Inflammatory macrophage treated with lipopolysaccharide for 4 hours (primary cell): ENCODE measurements at places on chromosomes 4 and X.

DNA sequence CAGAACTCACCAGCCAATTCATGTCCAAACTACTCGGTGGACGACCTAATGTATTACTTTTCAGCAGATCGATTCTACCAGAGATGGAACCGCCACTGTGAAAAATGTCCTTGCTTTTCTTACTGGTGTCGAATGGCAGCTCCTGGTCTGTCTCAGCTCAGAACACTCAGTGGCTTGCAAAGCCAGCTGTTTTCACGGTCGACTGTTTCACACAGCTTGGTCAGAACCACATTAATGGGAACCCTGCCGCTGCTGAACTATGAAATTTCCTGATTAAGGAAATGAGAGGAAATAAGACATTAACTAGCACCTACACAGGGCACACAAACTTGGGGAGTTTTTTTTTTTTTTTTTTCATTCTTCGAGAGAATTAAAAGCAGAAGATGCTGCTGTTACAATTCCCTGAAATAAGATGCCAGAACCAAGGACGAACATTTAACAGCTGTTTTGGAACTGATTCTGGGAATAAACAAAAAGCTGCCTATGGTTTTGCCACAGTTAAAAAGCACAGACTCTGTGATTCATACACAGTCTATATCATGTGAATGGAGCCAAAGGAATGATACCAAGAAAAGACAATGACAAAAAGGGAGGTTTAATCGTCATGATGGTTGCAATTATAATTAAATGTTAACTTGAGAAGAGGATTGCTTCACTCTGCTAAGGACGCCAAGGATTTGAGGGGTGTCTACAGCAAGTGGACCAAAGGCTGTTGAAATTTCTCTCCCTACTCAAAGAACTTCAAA lies 31.3 kb downstream of the SUPT20HL2 start:
- peak; percentile 4 for DNase-seq

DNA sequence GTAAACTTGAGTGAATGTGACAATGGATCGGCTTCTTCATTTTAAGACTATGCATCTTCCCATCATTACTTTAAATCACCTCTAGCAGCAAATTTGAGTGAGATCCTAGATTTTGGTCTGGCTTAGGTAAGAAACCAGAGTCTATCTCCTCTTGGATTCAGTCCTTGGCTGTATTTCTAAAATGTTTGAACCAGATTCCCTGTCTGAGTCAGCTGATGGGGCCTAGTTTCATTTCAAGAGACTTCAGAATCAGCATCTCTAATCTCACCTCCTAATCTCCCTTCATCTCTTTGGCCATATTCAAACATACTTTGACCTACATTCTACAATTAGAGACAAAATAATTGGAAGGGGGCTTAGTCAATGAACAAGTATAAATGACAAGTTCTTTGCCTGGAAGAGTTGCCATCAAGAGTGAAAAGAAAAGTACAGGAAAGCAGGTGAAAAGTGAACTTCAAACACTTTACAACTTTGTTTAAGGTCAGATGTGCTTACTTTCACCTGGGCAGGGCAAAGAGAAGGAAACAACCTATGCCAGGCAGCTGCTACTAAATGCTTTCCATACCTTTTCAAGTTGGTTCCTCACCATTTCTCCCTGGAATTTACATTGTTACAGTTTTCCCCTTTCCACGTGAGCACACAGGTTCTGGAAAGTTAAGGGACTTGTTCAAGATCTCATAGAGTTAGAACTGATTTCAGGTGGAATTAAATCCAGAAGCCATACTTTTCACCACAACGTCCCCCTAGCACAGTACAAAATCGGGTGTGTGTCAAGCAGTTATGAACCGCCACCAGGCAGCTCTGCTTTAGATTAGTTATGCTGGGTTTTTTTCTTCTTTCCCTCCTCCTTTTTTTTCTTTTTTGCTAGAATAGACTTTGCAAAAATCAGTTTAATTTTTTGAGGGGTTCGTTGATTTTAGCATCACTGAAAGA lies 30.7 kb upstream of the PITX2 start:
- DNase-seq, result no peak

DNA sequence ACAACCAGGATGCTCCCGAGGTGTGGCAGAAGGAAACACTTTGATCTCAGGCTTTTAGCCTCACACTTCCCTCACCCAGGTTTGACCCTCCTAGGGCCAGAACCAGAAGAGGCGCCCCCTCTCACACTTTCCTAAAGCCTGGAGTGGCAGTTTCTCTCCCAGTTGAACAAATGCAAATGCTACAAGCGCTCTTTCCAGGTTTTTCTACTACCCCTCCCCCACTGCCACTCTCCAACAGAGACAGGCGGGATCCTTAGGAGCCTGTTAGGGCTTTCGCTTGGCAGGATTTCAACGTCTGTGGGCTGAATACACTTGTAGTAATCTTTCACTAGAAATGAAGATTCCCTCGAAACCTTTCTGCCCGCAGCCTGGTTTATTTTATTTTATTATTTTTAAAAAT lies 2.4 kb downstream of the TSC22D3 start:
- no peak for DNase-seq

DNA sequence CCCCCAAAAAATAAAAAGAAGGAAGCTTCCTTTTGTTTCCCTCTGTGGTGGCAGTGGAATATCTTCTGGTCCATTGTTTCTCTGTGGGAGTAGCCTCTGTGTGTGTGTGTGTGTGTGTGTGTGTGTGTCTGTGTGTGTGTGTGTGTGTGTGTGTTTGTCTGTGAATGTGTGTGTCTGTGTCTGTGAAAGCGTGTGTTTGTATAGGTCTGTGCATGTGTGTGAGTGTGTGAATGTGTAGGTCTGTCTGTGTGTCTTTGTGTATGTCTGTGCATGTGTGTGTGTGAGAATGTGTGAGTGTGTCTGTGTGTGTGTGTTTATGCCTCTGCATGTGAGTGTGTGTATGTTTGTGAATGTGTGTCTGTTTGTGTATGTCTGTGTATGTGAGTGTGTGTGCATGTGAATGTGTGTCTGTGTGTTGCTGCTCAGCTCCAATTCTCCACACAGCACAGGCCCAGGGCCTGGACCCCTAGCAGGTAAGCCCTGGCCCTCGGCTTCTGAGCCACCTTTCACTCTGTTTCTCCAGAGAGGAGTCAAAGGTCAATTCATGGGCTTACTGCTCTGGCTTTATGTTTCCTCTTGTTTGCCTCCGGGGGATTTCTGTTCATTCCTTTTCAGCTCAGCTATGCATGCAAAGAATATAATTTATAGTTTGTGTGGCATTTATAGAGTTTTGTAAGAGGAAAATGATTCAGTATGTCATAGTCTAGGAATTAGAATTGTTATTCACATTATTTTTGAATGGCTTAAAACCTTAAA lies 89.8 kb downstream of the UCHL1 start:
- DNase-seq, result no peak

DNA sequence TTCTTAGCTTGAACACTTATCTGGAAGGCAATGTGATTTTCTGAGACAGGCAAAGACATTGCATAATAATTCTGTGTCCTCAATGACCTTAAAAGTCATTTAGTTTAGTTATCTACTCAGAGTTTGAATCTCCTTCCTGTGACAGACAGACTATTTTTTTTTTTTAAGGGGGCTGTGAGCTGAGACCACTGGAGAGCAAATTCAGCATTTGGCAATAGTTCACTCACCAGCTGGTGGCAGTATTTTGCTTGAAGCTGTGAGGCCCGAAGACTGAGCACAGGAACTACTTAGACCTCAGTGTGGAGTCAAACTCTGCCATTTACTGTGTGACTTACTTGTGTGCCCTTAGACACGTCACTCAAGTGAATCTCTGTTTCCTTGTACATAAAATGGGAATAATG lies 22.9 kb upstream of the CPE start:
- peak; percentile 59 for DNase-seq

GRCh38 chr4:173500841-173501591 lies 29.0 kb downstream of the HAND2 start:
- peak; percentile 40 for DNase-seq

DNA sequence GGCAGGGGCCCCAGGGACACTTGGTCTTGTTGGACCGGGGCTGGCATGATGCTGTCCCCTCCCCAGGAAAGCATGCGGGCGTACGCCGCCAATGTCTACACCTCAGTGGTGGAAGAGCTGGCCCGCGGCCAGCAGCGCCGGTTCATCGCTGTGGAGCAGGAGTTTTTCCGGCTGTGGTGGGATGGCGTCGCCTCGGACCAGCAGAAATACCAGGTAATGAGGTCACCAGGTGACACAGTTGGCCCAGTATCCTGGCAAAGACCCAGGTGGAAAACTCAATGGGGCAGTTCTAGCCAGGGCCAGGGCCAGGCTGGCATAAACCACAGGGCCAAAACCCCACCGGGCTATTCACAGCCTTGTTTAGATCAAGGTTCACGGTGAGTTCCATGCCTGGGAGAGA lies 1.5 kb downstream of the MAN2B2 start:
- no peak for DNase-seq

DNA sequence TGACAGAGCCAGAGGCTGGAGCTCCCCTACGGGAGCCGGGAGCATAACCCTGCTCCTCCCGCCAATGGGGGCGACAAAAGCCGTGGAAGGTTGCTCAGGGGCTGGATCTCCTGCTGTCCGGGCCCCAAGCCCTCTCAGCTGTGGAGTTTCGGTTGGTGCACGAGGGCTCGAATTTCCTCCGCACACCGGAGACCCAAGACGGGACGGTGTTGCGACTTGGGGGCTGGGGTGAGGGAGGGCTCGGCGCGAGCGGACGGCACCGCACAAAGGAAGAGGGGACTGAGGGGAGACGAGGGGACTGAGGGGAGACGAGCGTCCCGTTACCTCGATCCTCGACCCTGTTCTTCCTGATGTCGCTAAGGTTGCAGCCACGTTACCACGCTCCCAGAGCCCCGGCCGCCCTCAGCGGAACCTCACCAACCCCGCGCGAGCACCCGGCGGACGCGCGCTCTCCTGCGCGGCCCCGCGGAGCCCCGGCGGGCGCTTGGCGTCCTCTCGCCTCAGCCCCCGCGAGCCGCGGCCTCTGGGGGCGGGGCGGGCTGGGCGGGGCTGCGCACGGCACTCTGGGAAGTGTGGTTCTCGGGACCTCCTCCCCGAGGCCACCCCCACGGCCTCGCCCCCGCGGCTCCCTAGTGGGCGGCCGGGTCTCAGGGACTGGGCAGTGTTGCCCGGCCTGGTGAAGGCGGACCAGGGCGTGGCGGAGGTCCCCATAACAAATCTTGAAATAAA lies at the start of gene KLHL8:
KLHL8 (minus strand) TSS at position 525 of the 729 bp plus-strand sequence. CDS start 25,079 bp downstream, outside the sequence.
- DNase-seq, result peak; percentile 90

GRCh38 chr4:38896940-38897339 lies 29.3 kb downstream of the FAM114A1 start:
- DNase-seq, result no peak

DNA sequence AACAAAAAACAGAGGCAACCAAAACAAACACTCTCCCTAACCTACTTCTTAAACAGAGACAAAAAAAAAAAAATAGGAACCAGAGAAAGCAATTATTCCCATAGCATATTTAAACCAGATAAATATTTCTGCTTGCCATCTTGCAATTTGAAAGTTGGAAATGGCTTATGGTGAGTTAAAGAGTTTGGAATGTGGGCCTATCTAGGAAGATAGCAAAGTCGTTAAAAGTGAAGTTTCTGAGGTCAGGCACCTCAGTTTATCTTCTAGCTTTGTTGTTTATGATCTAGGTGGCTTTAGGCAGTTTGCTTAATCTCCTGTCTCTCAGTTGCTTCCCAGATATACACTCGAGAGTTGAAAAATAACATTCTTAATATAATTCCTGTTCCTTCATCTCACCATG lies 284.2 kb downstream of the KCNIP4 start:
- DNase-seq, result no peak

DNA sequence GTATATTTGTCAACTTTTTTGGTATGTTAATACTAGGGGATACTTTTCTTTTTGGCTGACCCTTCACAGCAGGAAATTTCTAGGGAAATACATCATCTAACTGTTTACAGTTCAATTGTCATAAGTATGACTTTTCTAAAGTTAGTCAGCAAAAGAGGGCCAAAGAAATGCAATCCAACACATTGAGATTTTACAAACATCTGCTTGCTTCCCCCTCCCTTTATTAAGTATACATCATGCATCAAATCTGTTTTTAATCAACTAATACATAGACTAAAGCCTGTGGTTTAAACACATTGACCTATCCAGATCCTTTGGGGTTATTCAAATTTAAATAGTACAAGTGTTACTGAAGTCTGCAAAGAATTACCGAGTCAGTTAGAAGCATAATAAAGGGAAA lies 93.9 kb downstream of the MID1 start:
- no peak for DNase-seq

- DNase-seq, result no peak
Observed at GRCh38 chr4:47195706-47196105, 164.3 kb downstream of the GABRB1 start.

- DNase-seq, result no peak
Observed at GRCh38 chr4:59057804-59058203, 1947.6 kb upstream of the IGFBP7 start.
